ENCODE measurements at places on chromosomes 16 and 17.
A peak's percentile ranks its signal among the peaks of the same experiment; 100 is the strongest.

DNA sequence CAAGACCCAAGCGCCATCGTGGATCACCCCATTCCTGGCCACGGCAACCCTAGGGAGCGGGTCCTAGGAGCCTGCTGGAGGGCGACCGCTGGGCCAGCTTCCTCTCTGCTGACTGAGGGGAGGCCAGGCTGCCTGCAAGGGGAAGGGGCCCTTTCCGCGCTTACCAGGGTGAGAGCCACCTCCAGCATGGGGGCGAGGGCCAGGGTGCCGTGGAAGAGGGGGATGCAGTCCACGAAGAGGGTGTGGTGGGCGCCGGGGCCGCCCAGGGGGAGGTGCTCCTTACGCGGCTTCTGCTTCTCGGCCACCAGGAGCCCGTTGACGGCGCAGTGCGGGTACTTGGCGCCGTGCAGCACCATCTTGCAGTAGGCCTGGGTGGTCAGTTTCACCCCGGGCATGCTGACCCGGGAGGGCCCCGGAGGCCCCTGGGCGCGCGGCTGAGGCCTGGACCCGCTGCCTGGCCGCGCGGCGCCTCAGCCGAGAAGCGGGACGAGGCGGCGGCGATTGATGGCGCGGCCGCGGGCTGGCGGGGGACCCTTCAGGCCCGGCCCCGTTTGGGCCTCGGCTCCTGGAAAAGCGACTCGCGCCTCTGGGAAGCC lies 345 bp downstream of the EMC8 start:
- DNase-seq: peak; percentile 19

DNA sequence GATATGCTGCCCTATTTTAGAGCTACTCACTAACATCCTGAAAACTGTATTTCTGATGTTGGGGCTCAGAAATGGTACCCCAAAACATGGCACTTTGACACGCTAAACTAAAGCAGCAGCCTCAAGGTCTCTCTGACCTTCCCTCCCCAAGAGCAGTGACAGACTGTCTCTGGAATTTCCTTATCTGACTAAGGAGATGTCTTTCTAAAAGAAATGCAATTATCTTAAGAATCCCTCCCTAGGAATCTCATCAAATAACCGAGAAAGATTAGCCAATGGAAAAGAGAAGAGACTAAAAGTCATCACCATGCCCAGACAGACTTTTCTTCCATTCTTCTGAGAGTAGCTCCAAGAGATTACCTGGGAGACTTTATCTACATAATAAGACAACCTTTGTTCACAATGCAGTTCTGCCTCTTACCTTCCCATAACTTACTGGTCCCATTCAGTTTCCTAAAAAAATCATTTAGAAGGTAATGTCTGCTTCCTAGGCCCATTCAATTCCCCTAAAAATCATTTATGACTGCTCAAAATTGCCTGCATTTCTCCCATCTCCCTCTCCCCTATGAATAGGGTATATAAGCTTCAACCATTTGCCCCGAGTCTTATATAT lies 123.9 kb downstream of the CPPED1 start:
- no peak for DNase-seq

DNA sequence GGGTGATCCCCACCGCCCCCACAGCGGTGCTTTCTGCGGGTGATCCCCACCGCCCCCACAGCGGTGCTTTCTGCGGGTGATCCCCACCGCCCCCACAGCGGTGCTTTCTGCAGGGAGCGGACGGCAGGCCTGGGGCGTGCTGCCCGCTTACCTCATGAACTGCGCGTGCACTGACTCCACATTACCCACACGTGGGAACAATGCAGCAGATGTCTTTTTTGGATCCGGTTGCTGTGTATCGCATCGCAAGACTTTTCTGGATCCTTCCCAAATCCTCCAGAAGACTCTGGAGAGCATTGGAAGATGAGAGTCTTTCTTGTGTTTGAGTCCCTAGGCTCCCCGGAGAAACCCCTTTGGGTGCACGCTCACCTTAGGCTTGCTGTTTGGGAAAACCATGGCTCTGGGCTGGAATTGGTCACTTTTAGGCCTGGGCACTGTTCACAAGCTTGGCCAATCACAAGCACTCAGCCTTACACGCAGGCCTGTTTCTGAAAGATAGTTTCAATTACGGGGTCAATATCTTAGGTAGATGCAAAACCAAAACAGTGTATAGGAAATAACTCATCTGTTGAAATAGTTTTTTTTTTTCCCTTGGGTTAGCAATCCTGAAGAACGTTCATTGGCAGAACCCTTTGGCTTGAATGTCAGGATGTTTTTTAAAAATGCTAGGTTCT lies 201.8 kb downstream of the RPTOR start:
- no peak for DNase-seq

DNA sequence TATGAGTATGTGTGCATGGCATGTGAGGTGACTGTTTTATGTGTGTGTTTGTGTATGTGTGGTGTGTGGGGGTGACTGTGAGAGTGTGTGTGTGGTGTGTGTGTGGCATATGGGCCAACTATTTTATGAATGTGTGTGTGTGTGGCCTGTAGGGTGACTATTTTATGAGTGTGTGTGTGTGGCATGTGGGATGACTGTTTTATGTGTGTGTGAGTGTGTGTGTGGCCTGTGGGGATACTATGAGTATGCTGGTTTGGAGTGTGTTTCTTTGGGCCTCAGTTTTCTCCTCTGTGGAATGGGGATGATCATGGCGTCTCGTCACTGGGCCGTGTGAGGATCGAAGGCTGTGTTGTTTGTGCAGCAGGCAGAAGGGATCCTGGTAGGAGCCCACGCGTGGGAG lies 152.1 kb upstream of the PLCG2 start:
- no peak for DNase-seq

DNA sequence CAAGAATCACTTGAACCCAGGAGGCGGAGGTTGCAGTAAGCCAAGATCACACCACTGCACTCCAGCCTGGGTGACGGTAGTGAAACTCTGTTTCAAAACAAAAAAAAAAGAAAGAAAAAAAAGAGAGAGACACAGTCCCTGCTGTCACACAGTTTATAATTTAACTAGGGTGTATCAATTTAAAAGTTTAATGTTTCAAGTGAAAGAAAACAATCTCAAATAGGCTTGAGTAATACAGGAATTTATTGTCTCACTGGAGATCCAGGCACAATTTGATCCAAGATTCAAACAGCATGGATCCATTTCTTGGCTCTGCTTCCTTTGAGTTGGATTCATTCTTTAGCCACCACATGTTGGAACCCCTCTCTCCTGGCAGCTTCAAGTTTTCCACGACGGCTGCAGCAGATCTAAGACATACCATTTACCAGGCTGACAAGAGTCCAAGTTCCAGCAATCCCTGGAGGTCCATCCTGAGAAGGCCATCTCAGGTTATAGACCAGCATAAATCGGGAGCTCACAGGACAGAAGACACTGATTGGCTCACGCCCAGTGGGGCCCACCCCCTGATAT lies 97.5 kb downstream of the YPEL2 start:
- no peak for DNase-seq

GRCh38 chr16:84916178-84916577 lies 95.2 kb downstream of the ZDHHC7 start:
- no peak for DNase-seq

DNA sequence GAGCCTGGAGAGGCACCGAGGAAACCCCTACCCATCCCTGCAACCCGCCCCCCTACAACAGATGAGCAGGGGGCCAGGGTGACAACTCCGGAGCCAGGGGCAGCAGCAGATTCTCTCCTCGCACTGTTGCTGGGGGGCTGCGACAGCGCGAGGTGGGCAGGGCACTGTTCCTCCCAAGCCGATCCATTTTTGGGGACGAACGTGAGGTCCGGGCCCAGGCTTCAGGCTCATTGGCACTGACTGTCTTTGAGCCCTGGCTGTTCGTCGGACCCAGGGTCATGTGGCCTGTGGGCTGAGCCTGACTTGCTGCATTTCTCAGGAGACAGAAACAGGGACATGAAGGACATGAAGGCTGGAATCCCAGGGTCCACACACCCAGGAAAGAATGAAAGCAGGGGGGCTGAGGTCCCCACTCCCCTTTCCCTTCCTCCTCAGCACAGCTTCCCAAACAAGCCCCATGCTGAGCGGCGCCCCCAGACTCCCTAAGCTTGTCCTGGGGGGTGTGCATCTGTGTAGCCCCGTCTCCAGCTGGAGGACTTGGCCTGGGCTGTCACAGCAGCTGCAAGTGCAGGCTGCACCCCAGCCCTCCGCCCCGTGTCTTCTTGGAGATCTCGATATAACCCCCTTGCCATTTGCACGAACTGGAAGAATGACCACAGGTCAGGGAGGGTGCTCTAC lies 18.7 kb downstream of the CEP295NL start:
- no peak for DNase-seq

GRCh38 chr16:66658143-66658859 lies 38.2 kb downstream of the CMTM4 start:
- DNase-seq: no peak

- no peak for DNase-seq
Measured at GRCh38 chr16:566475-567372, at the start of gene NHLRC4. TSS of gene NHLRC4 (plus strand) at chr16:567005. CDS start at chr16:568048, 1,043 bp downstream.

GRCh38 chr16:4264546-4264945 lies 8.3 kb downstream of the TFAP4 start:
- no peak for DNase-seq

DNA sequence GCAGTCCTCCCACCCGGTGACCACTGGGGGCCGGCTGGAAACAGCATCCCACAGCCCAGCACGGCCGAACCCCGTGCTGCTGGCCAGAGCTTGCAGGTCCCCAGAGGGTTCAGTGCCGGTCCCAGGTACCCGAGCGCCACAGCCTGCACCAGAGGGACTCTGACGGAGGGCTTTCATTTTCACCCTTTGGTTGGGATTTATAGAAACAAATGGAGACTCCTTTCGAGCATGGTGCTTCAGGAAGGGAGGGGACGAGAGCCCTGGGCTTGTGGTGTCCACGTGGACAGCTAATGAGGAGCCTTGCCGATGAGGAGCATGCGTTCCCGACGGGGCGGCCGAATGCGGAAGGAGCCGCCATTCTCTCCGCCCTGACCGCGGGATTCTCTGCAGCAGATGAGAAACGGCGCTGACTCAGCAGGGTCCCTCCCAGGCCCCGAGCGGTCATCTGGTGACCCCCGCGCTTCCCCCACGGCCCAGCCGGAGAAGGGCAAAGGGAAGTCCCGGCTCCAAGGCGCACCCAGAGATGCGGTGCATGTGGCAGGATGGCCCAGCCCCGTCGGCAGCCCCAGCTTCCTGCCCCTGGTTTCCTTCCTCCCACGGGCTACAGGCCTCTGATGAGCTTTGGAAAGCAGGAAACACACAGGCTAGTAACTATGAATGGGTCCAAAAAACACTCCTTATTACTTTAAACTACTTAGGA lies 9.8 kb downstream of the SLC38A10 start:
- DNase-seq: peak; percentile 43

DNA sequence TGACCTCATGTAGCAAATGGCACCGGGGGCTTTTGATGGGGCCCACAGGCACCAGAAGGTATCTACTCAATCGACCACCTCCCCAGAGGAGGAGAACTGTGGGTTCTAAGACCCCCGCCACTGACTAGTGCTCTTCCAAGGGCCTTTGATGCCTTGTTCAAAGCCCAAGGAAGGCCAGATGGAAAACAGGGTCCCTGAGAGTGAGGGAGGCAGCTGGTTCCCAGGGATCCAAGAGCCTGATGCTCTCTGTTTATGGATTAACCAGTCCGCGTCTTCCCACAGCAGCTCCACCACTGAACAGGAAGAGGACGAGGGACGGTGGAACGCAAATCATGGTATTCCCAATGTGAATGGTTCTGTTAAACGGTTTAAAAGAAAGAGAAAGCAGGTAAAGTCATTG lies 7.6 kb downstream of the PHB1 start:
- no peak for DNase-seq

DNA sequence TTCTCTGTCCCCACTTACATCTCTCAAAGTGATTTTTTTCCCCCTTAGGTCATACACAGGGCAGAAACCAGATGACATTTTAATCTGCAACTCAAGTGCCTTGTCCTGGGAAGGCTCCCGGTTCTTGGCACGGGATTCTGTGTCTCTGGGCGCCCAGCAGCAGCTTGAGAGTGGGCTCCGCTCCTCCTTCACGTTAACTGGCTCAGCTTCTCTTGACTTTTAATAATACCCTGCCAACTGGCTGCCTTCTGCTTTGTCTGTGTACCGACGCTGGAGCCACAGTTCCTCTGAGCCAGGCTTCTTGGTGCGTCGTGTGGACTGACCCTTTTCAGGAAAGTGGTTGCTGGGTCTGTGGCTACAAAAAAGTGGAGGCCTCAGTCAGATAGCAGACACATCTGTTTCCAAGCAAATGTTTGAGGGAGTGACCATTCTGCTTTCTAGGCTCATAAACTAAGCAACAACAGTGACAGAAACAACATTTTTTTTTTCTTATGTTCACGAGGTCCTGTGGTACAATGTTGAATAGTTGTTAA lies 64.9 kb downstream of the IRF8 start:
- DNase-seq: no peak

DNA sequence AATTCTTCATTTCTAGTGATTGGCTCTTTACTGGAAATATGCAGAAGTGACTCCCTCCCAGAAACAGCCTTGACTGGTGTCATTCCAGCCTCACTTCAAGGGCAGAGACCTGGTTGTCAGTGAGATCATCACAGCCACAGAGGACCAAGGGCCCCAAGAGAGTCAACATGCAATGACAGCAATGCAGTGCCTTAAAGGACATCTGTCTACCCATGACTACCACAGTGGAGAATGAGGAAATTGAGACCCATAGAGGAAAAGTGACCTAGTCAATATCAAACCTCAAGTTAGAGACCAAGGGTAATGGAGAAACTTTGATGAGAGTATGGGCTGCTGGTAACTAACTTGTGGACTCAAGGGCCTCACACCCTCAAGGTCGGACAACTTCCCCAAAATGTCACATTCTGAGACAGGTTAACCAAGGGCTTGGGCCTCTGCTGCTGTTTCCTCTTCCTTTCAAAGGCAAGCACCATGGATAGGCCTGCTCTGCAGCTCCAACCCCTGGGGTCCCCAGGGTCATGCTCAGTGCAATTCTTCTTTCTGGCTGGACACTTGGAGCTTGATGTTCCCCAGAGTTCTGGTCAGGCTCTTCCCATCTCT lies 11.3 kb downstream of the NOG start:
- no peak for DNase-seq

GRCh38 chr16:24976971-24977677 lies 38.0 kb downstream of the ARHGAP17 start:
- no peak for DNase-seq

- no peak for DNase-seq
Measured at GRCh38 chr17:13027246-13027645, 9.4 kb upstream of the ELAC2 start.

- no peak for DNase-seq
Measured at GRCh38 chr16:62738666-62739460, 702.6 kb upstream of the CDH8 start.

- DNase-seq: no peak
Measured at GRCh38 chr17:10557422-10557821, 8.0 kb upstream of the MYH2 start.

- no peak for DNase-seq
Measured at GRCh38 chr16:58367252-58367651, 25.0 kb upstream of the GINS3 start.

Data from stimulated activated CD4-positive, alpha-beta T cell treated with anti-CD3 and anti-CD28 coated beads, Interleukin-15, amount 100 ng/mL, for 1 hour (primary cell).